ENCODE measurements at places on chromosomes 5 and 9.
A peak's percentile ranks its signal among the peaks of the same experiment; 100 is the strongest.

- DNase-seq, result no peak
Measured at GRCh38 chr9:34638138-34638445, 505 bp upstream of the SIGMAR1 start.

DNA sequence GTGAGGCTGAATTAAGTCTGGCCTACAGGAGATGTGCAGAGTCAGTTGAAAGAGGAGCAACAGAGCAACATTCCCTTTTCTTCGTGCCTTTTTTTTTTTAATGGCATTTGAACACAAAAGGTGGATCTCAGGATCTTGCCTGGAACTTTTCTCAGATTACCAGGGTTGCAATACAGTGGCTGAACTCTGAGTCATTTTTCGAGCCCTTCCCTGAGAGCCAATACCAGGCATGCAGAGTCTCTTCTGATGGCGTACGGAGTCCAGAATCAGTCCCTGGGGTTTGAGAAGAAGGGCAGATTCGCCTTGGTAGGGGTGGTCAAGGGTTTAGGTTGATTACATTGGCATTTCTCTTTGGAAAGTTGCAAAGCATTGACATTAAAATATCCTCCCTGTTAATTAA is 271.5 kb downstream of the GAS1 start:
- DNase-seq, result no peak

DNA sequence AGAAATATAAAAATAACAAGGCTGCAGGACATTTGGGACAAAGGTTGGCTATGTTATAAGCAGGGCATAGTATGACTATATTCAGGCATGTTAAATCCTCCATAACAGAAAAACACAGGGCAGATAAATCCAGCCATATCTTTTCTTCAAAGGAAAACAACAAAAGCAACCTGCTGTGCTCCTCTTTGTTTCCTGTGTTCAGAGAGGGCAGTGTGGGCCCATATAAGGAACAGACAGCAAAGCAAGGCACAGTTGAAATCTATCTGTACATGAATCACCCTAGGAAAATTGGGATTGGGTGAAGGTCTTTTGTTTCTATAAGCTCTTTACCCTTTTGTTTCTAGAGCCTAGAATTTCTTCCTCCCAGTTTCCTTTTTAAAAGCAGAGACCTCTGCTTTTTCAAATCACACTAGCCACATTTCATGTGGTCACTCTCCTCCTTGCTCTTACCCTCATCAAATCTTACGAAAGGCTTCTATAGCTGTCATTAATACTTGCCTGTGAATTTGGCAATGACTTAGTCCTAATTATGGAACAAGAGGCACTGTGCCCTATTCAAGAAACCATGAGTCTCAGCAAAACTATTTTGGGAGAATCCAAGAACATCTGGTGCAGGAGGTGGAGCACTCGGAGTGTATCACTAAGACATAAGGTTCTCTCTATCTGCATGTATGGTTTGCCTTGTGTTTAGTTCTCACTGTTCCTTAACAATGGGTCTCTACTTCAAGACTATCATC is 1.8 kb downstream of the GZMA start:
- no peak for DNase-seq

DNA sequence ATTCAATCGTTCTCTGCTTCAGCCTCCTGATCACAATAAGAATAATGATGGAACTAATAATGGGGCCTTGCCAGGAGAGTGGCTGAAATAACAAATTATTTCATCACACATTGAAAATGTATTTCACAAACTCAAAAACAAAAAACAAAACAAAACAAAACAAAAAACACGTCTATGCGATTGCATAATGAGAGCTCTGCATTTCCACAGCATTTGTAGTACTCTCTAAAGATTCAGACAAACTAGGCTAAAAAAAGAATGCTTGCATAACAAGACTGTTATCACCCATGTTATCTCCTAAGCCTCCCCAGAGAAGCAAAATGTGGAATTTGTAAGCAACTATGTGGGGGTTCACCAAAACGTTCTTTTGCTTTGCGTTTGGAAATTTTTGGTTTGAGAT is 48.1 kb downstream of the PRELID2 start:
- DNase-seq, result peak; percentile 45

DNA sequence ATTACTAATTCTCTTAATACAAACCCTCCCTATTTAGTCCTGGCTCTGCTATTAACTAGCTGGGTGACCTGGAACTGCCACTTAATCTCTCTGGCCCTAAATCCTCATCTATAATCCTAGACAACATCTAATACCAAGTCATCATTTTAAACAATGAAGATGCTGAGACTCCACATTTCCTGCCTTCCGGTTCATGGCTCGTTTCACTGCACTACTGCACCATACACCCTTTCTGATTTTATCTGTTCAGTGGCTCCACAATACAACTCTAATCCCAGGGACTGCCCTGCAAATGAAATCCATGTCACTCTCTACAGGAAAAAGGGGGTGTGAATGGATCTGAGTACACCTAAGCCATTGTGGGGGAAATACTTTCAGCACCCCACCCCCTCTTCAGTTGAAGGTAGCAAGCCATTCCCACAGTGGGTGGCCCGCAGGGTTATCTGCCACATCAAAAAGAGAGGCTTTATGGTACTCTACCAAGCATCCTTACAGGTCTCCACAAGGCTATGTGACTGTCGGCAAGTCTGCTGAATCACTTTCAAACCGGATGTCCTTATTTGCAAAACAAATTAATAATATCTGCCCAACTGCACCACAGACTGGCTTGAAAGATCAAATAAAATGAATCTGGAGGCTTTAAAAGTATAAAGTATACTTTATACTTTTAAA is 89.5 kb downstream of the EPB41L4A start:
- DNase-seq, result no peak

- no peak for DNase-seq
Measured at GRCh38 chr9:29556317-29556716, 1983.0 kb upstream of the C9orf72 start.

DNA sequence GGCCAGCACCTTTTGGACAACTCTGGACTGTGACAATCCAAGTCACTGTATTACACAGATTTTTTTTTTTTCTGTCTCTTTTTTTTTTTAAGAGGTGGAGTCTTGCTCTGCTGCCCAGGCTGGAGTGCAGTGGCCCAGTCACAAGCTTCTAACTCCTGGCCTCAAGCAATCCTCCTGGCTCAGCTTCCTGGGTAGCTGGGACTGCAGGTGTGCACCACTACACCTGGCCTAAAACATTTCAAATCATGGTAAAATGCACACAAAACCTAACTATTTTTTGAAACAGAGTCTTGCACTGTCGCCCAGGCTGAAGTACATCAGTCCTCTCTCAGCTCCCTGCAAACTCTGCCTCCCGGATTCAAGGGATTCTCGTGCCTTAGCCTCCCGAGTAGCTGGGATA is 7.2 kb upstream of the N4BP3 start:
- no peak for DNase-seq

- DNase-seq, result no peak
Measured at GRCh38 chr9:129145841-129146292, 32.2 kb downstream of the IER5L start.

DNA sequence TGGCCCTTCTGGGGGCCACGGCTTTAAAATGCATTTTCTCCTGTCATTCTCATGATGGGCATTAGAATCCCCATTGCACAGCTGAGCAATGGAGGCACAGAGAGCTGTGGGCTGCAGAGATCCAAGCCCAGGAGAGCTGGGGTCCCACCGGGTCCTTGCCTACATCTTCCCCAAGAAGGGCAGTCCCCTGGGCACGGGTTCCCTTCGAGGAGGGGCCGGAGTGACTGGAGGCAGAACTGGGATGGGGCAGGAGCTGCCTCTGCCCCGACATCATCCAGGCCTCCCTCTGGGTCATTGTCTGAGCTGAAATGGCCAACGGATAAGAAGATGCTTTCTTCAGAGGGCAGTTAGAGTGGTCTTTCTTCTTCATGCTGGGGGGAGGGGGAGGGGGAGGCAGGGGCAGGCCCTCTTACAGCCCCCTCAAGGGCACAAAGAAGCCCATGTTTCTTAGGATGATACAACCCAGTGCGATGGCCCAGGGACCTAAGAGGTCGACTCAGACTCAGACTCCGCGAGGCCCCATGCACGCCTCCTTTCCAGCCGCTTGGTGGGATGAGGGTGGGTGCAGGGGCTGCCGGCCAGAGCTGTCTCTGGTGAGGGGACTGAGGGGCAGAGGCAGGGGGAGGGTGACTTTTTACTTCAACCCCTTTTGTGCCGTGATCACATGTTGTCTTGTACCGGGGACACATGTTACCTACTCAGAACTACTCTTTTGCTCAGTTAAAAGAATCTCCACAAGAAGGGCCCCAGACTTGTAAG is 112.4 kb upstream of the IRX2 start:
- no peak for DNase-seq

DNA sequence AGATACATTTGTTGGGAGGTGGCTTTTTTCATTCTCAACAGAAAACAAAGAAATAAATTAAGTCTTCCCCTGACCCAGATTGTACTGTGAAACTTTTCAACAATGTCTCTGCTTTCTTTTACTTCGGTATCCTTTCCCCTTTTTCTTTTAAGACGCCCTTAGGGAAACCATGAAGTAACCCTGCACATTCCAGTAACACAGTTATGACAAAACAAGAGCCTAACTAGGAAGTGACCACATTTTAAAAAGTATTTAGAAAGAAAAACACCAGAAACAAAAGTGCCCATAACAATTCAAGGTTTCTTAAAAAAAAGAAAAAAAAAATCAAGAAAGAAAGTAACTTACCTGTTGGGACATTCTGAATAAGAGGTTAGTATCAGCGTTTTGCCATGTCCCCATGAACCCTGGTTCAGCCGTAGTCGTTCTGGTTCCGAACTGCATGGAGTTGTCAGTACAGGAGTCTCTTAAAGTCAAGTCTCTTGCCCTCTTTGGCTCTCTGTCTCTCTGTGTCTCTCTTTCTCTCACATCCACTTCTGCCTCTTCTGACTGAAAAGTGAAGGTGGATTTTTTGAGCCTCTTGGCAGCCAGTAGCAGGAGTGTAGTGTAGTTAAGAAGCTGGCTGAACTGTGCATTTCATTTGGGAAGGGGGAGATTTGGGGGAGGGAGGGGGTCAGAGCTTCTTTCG is 142.9 kb downstream of the BNC2 start:
- DNase-seq, result peak; percentile 43

GRCh38 chr9:101739311-101739710 is 864 bp upstream of the GRIN3A start:
- DNase-seq, result no peak

DNA sequence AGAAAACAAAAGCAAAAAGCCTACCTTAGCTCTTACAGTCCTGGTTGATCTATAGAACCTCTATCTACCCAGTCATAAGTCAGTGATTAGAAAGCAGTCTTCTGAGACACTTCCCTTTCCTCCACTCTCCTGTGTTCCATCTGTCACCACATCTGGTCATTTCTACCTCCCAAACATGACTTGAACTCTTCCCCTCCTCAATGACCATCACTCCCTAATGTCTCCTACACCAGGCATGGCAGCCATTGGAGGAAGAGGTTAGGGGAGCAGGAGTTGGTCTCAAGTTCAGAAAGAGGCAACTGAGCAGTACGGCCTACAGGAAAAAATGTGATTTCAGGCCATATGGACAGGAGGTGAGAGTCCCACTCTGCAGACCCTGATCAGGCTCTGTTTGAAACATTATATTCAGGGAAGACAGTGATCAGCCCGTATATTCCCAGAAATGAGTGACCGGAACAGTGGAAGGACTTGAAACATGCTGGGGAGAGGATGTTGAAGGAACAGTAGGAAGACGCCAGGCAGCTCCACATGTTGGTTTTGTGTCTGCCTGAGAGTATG is 12.0 kb downstream of the ABLIM3 start:
- no peak for DNase-seq

DNA sequence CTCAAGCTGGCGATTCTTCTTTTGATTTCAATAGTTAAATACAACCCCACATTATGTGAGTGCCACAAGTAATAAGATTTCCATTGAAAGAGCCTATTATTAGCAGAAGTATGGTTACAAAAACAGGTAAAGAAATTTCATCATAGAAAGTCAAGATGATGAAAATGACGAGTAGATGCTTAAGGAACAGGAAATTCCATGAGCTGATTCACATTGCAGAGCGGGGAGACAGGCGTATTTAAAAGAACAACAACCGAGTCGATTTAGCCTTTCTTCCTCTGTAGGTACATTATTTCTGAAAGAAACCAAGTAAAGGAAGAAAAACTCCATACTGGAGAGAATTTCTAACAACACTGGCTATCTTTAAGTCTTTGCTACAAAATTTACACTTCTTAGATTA is 310.4 kb downstream of the SLF1 start:
- no peak for DNase-seq

GRCh38 chr5:34001241-34001841 is 6.5 kb downstream of the AMACR start:
- no peak for DNase-seq

GRCh38 chr5:73317523-73317922 is 131.1 kb downstream of the FOXD1 start:
- no peak for DNase-seq

DNA sequence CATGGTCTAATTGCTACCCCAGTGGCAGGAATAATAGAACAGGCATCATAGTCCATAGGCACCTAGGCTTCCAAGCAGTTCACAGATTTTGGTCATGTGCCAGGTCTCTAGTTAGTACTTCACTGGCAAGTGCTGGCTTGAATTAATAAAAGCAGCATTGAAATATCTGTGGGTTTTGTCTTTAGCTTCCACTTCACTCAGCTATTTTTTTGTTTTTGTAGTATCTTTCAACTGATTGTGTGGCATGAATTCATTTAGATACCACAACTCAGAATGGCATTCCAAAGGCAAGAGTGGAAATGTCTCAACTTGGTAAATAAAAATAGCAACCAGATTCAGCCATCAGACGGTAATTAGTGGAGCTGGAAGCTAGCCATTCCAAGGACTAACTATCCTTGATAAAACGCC is 27.9 kb upstream of the ITGA2 start:
- no peak for DNase-seq

- DNase-seq, result no peak
Measured at GRCh38 chr5:42880496-42881150, 68.9 kb upstream of the SELENOP start.

DNA sequence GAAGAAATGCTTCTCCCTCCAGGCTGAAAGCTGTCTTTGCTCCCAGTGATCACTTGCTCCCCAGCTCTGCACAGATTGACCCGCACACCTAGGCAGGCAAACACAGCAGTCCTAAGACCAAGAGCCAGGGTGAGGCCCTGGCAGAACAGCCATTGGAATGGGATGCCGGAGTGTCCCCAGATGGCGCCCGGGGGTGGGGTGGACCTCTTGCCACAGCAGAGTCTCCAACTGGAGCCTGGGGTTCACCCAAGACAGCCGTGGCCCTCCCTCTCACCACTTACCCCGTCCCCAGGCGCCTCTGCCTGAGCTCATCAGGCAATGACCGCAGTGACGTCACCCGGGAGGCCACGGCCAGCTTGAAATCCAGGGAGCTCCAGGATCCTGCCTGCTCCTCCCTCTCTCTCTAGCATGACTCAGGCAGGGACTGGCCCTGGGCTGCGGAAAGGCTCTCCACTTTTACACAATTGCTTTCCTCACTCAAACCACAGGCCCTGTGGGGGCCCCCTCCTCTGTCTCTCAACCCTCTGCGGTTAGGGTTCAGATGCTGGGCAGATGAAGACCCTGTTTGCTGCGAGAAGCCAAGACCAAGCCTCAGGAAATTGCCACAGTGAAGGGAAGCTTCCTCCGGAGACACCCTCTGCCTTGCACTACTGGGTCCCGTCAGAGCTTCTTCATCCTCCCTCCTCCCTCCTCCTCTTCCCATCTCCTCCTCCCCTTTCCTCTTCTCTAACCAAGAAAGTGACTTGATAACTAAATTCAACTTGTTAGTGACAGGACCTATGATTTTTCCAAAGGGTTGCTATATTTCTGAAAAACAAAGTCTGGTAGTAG is 24.3 kb upstream of the PTGES start:
- DNase-seq, result peak; percentile 99

GRCh38 chr5:9787861-9788600 is 157.9 kb upstream of the TAS2R1 start:
- DNase-seq, result no peak

Data from NB4 (cell line).